ENCODE measurements at places on chromosomes 2 and 18.

- DNase-seq = no peak
Observed at GRCh38 chr2:239399921-239400595, 762 bp downstream of the HDAC4 start.

- no peak for DNase-seq
Observed at GRCh38 chr2:62672601-62673000, 32.9 kb upstream of the EHBP1 start.

DNA sequence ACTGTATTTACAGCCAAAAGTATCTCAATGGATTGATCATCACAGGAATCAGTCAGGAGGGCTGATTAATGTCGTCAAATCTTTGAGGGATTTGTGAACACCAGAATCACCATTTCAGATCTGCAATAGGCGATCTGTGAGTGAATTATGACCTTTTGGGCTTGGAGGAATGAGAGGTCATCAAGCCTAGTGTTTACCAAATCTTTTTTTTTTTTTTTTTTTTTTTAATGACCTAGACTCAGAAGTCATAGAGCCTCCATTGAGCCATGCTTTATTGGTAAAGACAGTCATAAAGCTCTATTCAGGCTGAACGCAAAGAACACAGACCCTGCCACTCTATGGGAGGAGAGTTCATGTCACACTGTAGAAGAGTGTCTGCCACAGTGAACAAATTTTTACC lies 97.7 kb downstream of the SOCS6 start:
- DNase-seq = no peak

DNA sequence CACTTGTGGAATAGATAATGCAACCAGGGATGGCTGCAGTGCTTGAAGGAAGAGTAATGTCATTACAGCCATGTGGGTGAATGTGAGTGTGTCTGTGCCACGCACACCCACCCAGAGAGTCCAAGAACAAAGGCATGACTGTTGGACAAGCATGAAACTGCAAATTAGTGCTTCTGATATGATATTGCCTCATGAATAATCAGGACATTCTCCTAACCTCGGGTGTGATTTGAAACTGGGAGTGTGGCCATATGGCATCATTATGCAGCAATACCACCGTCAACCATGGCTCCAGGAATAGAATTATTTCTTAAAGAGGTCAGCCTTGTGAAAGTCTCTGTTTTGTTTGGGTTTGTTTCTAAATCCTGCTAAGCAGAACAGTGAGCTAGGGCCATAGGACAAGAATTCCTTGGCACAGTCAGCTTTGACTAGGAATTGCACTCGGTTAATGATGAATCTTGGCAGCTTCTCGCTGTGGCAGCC lies 678.0 kb upstream of the RAB6C start:
- DNase-seq = no peak

DNA sequence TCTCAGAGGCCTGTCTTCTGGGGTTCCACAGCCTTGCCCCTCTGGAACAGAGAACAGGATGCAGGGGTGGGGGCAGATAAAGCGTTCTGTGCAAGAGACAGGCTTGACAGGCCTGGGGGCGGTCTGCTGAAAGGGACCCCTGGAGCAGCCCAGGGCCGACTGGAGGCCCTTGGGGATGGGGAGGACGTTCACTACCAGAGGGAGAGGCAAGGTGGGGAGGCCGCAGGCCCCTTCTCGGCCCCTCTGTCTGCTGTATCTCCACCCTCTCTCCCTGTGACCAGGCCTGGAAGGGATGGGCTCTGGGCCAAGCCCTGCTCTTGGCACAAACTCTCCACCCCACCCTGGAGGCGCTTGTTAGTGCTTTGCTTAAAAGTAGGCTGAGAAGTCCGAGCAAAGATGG lies 27.3 kb upstream of the INHBB start:
- DNase-seq = no peak

DNA sequence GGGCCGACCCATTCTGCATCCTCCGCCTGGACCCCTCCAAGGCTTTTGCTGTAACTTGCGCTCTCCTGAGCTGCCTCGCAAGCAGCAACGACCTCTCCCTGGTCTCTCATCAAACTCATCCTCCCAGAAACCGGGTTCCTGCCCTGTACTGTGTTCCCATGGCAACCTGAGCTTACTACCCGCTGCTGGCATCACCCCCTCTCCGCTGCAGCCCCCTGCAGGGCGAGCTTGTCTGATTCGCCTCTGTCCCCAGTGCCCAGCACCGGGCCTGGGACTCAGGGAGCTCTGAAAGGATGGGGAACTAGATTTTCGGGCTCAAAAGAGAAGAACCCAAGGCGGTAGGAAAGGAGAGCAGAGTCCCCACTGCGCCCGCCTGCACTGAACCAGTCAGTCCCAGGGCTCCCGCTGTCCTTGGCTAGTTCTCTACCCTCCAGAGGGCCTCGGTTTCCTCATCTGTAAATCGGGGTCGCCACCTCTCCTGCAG lies 463 bp downstream of the HS1BP3 start:
- DNase-seq = no peak

- no peak for DNase-seq
Observed at GRCh38 chr2:145692971-145693478, 1173.1 kb upstream of the ZEB2 start.

DNA sequence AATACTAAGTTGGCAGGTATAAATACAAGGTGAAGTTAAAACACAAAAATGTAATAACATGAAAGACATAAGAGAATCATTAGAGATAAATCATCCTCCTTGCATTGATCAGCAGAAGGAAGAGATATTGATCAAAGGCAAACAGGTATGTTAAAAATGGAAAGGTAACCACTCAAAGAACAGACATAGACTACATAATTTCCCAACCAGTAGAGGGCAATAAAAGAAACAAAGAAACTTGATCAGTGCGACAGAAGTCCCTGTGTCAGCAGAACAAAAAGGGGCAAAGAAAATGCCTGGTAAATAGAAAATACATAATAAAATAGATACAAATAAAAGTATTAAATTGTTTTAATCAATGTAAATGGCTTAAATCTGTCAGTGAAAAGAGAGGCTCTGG lies 53.6 kb downstream of the FAM228A start:
- no peak for DNase-seq

GRCh38 chr18:54961016-54961423 lies 1.8 kb upstream of the CCDC68 start:
- no peak for DNase-seq

DNA sequence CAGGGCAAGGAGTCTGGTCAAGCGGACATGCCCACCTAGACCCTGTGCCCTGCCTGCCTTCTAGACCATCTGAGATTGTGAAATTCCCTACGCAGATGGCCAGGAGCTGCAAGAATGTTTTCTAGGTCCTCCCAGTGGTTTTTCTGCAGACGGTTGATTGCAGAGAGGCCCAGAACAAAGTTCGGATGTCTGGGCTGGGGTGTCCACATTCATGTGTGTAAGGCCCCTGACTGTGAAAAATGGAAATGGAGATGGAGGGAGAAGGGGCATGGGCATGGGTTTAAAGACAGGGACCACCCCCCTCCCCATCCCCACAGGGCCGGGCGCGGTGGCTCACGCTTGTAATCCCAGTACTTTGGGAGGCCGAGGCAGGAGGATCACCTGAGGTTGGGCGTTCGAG lies 11.8 kb downstream of the ARHGAP25 start:
- DNase-seq = no peak

DNA sequence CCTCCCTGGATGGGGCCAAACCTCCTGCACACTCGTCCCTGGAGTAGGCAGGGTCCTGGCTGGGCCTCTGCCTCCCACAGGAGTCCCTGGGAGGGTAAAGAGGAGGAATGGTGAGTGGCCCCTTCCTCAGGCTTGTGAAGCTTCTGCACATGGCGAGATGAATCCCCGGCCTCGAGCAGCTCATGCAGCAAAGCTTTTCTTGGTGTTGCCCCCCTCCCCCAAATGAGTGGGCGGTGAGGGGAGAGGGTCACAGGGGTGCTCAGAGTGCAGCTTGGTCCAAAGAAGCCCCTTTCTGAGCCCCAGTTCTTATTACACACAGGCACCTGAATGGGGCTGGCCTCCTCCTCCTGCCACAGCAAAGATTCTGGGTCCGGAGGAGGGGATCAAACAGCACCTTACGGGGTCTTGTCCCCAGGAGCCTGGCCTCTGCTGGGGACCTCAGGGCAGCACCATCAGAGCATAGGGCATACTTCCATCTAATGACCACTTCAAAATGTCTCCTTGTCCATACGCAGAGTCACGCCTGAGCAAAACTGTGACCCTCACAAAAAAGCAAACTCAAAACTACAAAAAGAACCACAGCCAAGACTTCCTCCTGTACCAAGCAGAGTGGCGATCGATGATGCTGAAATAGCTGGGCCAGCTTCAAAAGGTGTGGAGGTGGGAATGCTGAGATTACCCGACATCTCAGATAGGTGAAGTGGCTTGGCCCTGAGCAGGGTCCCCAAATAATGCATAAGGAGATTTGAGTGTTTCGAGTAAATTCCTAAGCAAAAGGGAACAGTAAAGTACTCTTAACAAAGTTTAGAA lies 148.4 kb upstream of the TWIST2 start:
- DNase-seq = no peak

DNA sequence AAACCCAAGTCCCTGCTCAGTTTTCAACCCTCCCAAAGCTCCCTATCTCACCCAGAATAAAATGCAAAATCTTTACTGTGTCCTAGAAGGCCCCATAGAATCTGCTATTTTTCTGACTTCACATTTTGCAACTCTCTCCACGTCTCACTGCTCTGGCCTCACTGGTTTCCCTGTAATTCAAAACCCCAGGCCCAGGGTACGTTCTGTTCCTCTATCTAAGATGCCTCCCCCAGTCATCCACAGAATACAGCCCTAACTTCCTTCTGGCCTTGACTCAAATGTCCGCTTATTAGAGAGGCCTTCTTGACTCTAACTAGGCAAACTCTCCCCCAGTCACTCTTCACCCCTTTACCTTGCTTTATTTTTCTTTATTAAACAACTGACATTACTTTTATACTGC lies 42.0 kb downstream of the FAM161A start:
- no peak for DNase-seq

DNA sequence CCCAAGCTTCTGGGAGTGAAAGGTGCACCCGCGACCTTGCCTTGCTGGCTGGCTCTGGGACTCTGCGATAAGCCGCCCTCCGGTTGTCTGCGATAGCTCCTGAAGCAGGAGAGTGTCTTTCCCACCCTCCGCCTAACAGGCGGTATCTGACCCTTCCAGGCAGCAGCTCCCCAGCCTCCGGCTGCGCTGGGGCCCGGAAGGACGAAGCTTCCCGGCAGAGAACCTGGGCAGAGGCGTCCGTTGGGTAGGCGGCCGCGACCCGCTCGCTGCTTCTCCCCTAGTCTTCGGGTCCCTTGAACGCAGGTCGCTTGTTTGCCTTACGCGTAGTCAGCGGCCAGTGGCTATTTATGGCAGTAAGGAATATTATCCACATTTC lies 446 bp upstream of the RHBDD1 start:
- no peak for DNase-seq

DNA sequence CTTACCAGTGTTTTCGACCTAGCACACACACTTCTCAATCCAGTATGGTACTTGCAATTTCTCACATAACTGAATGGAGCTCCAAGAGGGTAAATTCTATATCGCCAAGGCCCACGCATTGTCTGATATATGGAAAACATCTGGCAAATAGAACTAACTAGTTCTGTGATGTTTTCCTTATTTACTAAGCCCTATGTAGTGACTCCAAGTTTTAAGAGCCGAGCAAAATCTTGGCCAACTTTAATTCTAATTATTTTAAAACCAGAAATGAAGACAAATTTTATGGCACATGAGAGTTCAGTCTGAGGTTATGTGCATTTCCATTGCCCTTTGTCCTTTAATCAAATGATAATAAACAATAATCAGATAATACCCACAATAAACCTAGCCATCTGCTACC lies 1119.7 kb upstream of the CNTNAP5 start:
- DNase-seq = no peak

DNA sequence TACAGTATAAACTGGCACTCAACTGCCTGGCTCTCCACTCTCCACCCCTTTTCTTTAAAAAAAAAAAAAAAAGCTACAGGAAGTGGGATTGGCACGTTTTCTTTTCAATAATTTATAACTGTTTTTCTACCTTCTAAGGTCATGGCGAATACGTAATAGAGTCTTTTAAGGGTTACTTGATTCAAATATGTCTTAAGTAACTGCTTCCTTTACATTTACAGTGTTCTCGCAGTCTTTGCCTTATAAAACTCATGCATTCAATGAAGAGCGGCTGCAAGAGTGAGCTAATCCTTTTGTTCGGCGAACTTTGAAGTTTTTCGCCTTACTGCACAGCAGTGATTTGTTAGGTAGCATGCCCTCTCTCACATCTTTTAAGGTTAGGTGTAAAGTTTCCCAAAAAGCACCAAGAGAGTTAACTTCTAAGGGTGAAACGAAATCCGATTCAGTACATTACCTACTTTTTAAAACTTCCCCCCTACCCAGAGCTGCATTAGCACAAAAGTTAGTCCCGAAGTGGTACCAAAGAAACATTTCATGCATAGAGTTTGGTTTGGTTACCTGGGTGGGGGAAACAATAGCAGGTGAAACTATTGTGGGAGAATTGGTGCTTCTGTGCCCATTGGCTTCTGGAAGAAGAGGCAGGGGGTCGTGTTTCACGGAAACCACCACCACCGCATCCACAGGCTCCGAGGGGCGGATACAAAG lies 2.0 kb downstream of the KCTD1 start:
- no peak for DNase-seq

DNA sequence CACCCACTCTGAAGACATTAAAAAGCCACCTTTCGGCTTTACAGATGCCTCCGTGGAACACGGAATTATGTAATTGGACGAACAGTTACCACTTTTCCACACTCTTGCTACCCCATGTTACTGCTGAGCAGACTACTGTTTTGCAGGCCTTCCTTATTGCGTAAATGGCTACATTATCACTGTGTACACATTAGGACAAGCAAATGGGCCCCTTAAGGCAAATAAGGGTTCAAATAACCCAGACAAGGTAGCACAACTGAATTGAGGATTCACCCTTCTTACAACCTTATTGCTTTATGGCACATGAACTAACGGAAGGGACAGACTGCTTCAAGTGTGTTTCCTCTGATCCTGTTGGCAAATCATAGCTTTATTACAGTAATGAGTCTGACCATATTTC lies 832.2 kb upstream of the FANCL start:
- no peak for DNase-seq

DNA sequence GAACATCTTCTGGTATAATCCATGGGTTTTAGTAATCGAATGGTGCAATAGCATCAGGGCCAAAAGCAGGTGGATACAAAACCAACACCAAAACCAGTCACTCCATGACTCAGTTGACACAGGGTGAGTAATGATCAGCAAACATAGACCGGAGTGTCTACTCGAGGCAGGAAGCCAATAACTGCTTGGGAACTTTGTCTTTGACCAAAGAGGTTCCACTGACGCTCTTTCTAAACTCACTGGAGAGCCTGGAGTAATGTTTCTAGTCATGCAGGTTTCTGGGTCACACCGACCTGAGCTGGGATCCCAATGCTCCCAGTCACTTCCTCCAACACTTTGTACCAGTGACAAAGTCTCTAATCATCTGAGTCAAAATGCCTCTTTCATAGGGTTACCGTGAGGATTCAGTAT lies 30.9 kb downstream of the MREG start:
- DNase-seq = no peak
